ENCODE measurements at places on chromosomes 11 and 22.

DNA sequence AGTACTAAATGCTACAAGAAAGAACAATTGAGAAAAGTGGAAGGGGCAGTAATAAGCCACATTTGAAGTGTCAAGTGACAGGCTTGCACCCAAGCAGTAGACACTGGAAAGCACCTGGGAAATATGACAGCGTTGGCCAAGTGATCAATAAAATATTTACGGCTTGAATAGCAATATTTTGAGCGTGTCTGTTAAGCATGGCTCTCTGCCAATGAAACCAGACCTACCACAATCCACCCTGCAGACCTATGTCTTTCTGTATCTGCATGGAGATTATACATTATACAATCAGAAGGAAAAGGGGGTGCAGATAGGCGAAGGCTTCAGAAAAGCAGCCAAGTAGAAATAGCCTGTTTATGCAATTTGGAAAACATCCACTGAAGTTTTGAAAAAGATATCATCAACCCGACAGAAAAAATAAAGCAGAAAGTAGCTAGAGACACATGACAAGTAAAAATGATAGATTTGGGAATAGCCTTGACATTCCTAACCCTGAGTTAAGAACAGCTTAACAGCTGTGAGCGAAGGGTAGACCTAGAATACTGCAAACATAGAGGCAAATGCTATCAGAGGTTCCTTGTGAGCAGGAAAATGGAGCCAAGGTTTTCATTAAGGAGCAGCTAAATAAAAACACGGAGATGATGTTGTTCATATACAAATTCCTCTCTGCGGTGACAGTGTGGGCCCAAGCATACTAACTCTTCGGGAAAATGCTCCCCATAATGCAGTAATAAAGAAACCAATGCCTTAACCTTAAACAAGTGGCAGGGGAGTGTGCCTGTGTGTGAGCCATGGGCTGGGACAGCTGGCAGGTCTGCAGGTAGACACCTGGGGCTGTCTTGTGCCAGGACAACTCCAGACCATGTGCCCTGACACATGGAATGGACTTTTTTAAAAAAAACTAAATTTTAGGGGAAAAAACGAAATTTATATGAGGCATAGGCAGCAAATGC lies 71.3 kb downstream of the ETS1 start:
- DNase-seq: no peak

GRCh38 chr11:46429717-46430116 lies 38.1 kb upstream of the CHRM4 start:
- no peak for DNase-seq

GRCh38 chr22:28146401-28147314 lies 227.6 kb upstream of the PITPNB start:
- no peak for DNase-seq

- no peak for DNase-seq
These were observed 14.7 kb upstream of the SHANK3 start for GRCh38 chr22:50657925-50658324.

GRCh38 chr22:27573280-27574001 lies 228.1 kb downstream of the MN1 start:
- no peak for DNase-seq
